CD4-positive, alpha-beta T cell treated with Interleukin-4 for 1 hour (primary cell): ENCODE measurements at places on chromosomes 5 and 9.

DNA sequence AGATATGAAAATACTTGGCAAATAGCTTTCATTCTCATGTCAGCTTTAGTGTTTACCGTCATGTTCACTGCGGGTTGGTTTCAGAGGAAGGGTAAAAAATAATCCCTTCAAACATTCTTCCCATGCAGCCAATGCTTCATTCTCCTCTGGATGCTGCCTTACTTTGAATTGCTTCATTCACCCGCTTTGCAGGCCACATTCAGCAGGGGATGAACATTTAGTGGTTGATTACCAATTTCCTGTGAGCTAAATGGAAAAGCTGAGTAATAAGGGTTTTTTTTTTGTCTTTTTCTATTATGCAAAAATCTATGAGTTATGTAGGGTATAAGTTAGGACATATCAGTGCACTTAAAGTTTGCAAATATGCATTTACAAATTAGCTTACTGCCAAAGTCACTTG is 96.3 kb upstream of the MEF2C start:
- no peak for DNase-seq

- DNase-seq: no peak
These were observed 29.0 kb downstream of the CXXC5 start for GRCh38 chr5:139676951-139677735.

GRCh38 chr9:116484492-116485061 is 202.5 kb upstream of the TRIM32 start:
- no peak for DNase-seq

DNA sequence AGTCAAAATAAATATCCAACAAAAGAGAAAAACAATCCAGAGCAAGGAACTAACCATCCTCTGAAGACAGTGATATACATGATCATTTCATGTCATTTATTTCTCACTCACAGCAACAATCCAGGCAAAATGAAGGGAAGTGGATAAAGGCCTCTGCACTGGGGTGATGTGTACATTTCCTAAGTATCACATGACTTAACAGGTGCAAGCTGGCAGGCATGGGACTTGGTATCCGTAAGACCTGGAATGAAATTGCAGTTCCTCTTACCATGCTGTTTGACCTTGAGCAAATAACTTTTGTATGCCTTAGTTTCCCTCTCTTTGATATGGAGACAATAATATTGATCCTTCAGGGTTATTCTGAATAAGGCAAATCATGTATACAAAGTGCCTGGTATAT is 77.6 kb downstream of the PRLR start:
- DNase-seq: no peak

GRCh38 chr9:132690696-132691095 is 20.4 kb downstream of the GTF3C4 start:
- DNase-seq: no peak

GRCh38 chr9:93287593-93287992 is 103.7 kb downstream of the WNK2 start:
- DNase-seq: no peak

DNA sequence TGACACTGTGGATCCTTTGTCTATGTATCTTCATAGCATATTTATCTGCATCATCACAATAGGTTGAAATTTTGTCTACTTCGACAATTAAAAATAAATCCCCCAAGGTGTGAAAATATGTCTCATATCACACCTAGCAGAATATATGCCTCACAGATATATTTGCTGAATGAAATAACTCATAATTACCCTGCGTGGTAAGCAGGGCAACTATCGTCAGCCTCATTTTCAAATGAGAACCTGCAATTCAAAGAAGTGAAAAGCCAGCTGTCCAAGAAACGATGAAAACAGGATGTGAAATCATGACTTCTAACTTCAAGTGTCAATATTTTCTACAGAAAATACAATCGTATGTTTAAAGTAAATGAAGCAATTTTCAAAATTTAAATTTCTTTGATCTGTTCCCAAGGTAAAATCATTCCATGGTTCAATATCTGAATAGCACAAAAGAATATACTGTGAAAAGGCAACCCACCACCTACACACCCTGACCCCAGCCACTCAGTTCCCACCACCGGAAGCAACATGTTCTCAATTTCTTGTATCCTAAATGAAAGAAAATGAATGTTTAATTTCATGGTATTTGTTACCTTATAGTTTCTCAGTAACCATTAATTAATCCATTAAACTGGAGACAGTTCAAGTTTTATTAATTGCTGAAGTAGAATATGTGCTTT is 57.1 kb downstream of the TBCA start:
- no peak for DNase-seq
